ENCODE measurements at places on chromosomes 2 and 18.

DNA sequence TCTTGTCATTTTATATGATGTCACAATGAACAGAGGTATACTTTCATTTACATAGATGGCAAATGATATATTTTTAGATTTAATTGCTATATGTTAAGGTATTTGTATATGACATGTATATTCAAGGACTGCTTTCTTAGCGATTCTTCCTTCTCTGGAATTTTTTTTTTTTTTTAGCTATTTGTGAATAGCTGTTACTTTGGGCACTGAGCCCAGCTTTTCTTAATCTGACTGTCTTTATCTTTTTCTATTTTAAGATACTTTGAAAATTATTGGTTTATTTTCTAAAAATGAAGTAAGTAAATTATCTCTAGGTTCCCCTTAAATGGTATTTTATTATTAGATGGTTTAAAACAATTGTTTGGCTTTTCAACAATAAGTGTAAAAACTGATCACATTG, 4.0 kb upstream of the GLS start:
- DNase-seq = no peak

DNA sequence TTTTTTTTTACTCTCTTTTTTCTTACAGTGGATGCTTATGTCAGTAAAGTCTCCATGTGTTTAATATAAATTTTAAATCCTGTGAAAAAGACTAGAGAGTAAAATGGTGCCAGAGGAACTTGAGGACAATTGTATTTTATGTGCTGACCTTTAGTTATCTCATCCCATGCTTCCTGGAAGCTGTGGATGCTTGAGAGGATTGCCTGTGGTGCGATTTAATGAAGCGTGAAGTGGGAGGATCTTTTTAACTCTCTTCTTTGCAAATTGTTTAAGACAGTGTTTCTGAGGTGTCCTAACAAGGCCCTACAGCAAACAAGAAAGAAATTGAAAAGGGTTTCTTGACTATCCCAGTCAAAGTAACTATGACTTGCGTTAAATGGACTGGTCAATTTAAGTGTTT, 84.2 kb downstream of the DTNA start:
- no peak for DNase-seq

DNA sequence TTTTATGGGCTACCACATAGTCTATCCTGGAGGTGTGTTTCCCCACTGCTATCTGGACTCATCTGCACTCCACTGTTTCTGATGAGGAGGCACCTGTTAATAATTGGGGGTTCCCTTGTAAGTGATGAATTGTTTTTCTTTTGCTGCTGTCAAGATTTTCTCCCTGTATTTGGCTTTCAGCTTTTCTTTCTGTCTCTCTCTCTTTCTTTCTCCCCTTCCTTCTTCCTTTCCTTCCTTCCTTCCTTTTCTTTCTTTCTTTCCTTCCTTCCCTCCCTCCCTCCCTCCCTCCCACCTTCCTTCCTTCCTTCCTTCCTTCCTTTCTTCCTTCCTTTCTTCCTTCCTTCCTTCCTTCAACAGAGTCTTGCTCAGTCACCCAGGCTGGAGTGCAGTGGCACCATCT, 9.2 kb downstream of the GNLY start:
- no peak for DNase-seq

GRCh38 chr2:65661980-65662653, 229.7 kb upstream of the SPRED2 start:
- no peak for DNase-seq

DNA sequence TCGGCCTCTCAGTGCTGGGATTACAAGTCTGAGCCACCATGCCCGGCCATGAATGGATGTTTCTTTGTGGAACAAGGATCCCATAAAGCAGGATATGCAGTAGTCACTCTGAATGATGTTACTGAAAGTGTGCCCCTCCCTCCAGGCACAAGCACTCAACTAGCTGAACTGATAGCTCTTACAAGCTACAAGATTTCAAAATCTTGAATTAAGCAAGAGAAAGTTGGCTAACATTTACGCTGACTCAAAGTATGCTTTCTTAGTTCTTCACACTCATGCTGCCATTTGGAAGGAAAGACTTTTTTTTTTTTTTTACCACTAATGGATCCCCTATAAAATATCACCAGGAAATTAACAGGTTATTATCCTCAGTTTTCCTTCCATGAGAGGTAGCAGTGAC, 549.0 kb upstream of the PKDCC start:
- DNase-seq = no peak

GRCh38 chr2:28053597-28053996, 163.1 kb downstream of the BABAM2 start:
- no peak for DNase-seq

GRCh38 chr2:12448846-12449505, 267.8 kb upstream of the TRIB2 start:
- DNase-seq = no peak

DNA sequence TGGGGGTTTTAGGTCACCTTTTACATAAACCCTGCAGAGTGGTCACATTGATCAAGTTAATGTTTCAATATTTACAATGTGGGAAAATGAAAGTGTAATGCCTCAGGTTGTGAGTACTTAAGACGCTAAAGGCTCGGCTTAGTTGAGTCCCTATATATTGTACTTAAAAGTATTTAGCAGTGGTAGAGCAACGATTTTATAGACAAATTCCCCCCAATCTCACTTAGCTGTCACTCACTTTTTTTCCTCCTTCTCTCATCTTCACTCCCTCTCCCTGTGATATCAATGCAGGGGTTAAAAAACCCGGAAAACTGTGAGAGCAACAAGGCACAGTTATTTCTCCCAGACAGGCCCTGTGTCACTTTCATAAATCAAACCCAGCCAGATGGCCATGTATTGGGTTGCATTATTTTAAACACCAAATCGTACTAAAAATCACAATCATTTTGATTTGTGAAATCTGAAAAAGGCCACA, 5.4 kb downstream of the POU3F3 start:
- DNase-seq = no peak

DNA sequence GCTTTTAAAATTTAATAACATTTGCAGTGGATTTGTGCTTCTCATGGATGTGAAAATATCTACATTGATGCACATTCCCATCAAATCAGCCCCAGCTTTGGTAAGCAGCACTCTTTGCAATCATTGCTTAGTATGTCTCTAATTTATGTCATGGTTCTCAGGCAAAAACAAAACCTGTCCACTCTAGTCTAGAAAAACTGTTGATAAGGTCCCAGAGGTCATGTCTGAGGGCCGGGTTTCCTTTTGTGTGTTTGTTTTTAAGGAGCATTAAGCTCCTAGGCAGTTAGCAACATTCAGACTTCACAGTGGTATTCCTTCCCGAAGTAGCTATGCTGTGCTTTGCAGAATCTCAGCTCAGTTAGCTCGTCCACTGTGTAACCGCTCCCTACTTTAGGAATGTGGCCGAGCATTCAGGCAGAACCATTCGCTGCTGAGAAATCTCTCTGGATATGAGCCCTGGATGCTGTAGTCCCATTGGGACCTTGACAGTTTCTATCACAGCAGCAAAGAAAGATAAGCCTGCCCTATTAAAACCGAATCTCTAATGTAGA, 4.0 kb downstream of the DIPK1C start:
- no peak for DNase-seq

GRCh38 chr2:119760237-119760955, 674 bp downstream of the PTPN4 start:
- DNase-seq = no peak

GRCh38 chr18:74284191-74284979, 7.4 kb downstream of the CYB5A start:
- no peak for DNase-seq

GRCh38 chr18:35504996-35505395, 7.2 kb upstream of the INO80C start:
- DNase-seq = no peak

- no peak for DNase-seq
These were observed 15.5 kb upstream of the NEURL3 start for GRCh38 chr2:96520697-96521096.

DNA sequence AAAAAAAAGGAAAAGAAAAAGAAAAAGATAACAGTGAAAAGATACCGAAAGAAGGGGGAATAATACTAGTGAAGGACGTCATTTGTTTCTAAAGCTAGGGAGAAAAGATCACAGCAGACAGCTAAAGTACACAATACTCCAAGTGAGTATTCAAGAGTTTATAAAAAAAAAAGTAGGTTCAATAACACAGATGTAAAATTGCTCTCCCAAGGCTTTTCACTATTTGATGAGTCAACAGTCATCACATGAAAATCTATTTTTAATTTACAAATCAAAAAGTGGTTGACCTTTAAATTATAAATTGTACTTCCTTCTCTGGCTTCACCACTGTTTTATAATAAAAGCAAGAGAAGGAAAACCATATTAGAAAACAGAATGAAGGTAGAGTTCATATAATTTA, 144.0 kb downstream of the ZRANB3 start:
- no peak for DNase-seq

DNA sequence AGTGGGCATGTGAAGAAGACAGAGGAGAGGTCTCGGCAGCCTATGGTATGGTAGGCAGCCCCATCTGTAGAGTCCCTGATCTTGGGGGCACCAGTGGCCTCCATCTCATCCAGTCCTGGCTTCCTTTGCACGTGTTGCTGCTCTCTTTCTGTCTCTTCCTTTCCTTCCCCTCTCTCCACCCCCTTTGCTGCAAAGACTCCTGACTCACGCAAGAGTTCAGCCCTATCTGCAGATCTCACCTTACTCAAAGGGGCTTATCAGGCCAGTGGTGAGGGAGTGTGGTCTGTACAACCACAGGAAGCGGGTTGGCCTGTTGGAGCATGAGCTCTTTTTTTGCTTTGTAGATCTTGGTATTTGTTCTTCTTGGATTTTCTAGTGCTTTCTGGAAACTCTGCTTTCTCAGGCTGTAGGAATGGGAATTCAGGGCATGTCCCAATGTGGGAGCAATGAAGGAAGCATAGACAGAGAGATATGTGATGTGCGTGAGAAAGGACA, 14.6 kb upstream of the NT5DC4 start:
- DNase-seq = no peak

DNA sequence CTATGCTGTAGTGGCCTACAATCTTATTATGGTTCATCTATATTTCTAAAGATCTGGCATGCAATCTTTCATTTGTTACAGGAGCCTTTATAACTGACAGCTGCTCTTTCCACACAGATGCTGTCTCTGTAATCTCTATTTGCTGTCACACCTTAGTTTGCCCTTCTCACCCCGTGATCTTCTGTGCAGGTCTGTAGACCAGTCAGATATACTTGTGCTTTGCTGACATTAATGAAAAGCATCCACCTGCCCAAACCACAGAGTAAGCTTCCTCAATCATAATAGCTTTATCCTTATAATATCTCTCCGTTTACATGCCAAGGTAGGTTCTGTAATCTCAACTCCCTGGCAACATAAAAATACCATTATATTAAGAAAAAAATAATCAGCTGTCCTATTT, 122.4 kb downstream of the GRB14 start:
- no peak for DNase-seq

DNA sequence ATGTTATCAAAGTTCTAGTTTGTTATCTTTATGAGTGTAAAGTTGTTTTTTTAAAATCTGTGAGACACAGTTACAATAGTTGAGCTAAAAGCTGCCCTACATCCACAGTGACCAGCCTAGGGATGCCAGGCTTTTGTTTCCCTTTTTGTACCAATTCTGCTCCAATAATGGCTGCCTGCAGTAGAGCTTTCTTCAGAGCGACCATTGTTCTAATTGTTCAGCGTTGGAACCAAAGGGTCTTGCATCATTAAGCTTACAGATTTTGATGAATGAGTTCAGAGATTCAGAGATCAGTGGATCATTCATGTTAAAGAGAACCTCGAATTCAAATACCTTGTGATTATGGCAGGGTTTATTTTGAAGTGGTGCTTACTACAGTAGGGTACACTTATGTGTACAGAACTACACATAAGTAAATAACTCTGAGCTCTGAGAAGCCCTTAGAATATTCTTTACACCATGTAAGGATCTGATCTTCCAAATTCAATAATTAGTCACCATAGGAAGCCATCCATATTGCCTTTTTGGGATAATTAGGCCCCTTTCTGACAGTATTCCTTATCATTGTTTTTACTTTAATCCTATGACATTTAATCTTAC, 157.9 kb downstream of the MYO1B start:
- DNase-seq = no peak
